ENCODE measurements at places on chromosomes 1 and 21. TPM values are rescaled to one million over a fixed set of nuclear protein-coding genes. Genes with fewer than 3 reads are reported as not detected.

GRCh38 chr1:22832414-22832786 lies 121.8 kb downstream of the EPHB2 start:
- peak; percentile 71 for DNase-seq

- DNase-seq = no peak
Measured at GRCh38 chr1:38133756-38134155, 87.2 kb upstream of the POU3F1 start.

DNA sequence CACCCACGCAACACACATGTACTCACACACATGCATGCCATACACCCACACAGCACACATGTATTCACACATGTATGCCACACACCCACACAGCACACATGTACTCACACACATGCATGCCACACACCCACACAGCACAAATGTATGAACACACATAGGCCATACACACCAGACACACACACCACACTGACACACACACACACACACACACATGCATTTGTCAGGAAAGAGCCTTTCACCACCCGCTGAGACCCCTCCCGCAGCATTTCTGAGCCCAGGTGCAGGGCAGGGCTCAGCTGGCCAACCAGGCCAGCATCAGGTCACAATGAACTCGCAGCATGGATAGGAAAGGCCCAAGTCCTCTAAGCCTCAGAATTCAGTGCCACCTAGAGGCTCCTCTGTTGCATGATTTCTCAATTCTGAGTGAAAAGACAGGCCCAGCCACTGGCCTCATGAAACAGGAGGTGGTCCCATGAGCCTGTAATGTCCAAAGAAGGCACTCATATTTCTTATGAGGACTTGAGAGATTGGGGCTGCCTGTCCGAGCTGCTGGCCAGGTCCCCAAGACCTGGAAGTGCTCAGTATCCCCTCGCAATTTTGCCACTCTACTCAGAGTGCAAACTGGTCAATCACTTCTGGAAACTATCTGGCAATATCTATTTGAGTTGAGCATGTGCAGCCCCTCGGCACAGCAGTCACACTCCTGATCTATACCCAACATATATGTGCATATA lies 57.3 kb downstream of the PSMG1 start:
- peak; percentile 86 for DNase-seq

GRCh38 chr1:16383888-16384287 lies 16.8 kb downstream of the SZRD1 start:
- DNase-seq = no peak

DNA sequence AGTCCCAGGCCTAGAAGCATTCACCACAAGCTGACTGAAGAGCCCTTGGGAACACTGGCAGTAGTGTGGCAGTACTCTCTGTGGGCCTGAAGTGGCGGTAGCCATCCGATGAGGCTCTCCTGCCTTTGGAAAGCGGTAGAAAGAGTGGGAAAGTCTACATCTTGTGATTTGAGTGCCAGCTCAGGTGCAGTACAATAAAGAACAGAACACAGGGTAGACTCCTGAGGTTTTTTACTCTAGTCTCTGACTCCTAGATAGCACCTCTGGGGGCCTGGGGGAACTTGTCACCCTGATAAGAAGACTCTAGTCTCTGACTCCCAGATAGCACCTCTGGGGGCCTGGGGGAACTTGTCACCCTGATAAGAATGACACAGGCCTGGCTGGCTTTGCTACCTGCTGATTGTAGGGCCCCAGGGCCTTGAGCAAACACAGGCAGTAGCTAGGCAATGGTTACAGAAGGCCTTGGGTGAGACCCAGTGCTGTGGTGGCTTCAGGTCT lies 18.0 kb upstream of the IL20 start:
- DNase-seq = no peak

GRCh38 chr1:93591676-93592550 lies 89.7 kb downstream of the BCAR3 start:
- no peak for DNase-seq

- no peak for DNase-seq
Measured at GRCh38 chr1:230821346-230821745, 47.0 kb downstream of the C1orf198 start.

DNA sequence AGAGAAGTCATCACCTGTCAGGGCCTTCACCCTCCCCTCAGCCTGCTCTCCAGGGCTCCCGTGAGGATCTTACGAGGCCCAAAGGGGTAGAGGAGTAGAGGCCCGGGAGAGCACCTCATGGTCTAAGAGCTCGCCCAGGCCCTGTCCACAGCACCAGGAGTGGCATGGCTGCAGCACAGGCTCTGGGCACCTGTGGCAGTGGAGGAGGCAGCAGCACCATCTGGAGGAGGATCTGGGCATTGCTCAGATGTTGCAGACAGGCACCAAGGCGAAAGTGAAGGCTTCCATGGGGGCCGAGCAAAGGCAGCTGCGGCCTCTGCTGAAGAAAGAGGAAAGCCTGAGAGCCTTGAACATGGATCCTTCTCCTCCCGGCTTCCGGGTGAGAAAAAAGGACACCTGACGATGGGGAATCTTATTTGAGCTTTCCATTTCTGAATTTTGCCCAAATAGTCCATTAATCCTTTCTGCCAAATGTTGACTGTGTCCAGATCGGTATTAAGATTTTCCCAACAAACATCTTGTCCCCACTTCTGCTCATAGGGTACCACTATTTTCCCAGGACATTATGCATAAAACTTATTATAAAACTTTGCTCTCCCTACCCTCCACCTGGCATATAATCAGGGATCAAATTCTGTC lies 604.7 kb downstream of the PTPRC start:
- peak; percentile 57 for DNase-seq

MYOM3 gene
- total RNA-seq = under 0.01 TPM

PRR9 gene
- not detected for total RNA-seq

AADACL3 gene
- total RNA-seq = not detected

ADAMTS5 gene
- 12.6 TPM for total RNA-seq

PLA2G5 gene
- not detected for total RNA-seq

Measured in fibroblast of villous mesenchyme (primary cell).